ENCODE measurements at places on chromosomes 4 and X.

GRCh38 chr4:123826896-123827295 is 430.3 kb downstream of the SPRY1 start:
- no peak for DNase-seq

DNA sequence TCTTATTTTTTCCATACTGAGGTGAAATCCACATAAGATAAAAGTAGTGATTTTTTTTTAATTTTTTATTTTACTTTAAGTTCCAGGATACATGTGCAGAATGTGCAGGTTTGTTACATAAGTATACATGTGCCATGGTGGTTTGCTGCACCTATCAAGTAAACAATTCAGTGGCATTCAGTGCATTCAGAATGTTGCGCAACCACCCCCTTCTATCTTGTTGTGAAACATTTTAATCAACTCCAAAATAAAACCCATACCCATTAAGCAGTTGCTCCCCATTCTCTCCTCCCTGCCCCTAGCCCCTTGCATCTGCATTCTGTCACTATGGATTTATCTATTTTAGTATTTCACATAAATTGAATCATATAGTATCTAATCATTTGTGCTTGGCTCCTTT is 121.2 kb downstream of the KLHL13 start:
- no peak for DNase-seq

DNA sequence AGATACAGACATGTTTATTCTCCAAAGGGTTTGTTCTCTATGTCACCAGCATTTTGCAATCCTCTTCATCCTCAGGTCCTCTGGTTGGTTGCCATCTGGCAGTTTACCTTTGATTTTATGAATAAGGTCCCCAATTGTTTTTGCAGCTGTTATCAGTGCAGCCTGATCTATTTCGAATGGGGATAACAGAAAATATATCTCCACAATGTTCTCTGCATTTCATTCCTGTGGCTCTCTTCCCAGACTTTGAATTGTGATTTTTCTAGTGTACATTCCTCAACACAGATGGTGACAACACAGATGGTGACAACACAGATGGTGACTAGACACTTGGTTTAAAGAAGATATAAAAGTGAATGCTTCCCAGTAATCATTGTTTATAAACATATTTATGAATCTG is 74.1 kb downstream of the FBXO8 start:
- DNase-seq: no peak

- no peak for DNase-seq
These were observed 176.0 kb downstream of the SMARCA1 start for GRCh38 chrX:129347291-129347690.

GRCh38 chr4:167779864-167780263 is 312.5 kb upstream of the ANXA10 start:
- no peak for DNase-seq

DNA sequence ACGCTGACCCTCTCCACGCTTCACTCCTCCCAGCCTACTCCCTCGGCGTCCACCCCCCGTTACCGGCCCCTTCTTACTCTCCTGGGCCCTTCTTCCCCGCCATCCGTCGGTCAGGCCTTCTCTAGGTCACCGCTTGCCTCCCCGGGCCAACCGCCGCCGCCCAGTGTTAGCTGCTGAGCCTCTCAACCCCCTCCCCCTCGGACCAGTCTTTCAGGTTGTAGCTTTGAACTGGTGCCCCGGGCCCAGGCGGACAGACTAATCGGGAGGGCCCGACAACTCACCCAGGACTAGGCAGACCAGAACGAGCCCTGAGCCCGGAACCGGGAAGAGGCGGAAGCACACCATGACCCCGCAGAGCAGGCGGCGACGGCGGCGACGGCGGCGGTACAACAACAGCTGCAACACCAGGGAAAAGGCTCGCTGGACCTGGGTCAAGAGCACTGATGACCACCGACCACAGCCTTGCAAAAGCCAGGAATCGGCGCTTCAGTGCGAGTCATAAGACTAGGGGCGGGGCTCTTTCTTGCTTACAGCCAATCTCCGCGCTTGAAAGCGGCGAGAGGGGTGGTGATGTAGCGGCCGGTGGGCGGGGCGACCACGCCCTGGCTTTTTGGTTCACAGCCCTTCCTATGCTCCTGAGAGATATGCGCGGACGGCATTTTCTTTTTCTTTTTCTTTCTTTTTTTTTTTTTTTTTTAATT is at the start of gene LAMP2:
Gene LAMP2, minus strand, starts transcription at position 472 of the 701 bp plus-strand sequence. Its CDS starts 127 bp downstream, at position 345.
- peak; percentile 93 for DNase-seq

DNA sequence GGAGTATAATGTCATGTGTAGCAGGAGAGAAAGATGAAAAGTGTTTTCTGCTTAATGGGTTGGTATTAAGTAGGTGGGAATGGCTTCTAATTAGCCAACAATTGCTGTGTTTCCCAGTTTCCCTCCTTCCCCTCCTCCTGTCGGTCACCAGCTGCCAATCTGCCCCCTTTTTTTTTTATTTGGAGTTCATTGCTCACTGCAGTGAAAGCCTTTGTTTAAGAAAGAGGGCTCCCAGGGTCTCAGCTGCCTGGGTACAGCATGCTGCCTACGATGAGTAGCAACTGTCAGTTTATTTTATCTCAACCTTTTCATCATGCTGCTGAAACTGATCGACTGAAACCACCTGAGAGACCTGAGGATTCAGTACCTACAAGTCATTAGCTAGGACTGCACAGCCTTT is 149.0 kb downstream of the POU4F2 start:
- no peak for DNase-seq

DNA sequence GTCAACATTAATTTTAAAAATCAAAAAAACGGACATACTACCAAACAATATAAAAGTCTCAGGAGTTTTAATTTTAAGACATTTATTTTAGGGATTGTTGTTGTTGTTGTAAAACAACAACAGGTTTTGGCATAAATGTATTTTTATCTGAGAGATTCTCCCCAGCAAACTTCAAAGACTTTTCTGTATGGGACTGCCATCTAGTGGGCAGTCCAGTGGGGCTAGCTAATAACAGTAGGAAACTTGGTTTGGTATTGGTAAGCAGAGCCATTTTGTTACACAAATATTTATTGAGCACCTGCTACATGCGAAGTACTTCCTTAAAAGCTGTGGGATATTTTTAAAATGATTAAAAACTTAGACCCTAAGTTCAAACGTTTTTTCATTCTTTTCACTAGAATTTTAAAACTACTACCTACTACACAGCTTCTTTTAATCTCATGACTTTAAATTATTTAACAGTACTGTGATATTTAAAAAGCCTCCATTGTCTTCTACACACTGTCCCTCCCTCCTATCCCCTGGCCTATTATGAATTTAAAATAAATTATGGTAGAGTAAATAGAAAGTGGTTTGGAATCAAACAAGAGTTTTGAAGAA is 1028.4 kb upstream of the INTU start:
- DNase-seq: peak; percentile 5

DNA sequence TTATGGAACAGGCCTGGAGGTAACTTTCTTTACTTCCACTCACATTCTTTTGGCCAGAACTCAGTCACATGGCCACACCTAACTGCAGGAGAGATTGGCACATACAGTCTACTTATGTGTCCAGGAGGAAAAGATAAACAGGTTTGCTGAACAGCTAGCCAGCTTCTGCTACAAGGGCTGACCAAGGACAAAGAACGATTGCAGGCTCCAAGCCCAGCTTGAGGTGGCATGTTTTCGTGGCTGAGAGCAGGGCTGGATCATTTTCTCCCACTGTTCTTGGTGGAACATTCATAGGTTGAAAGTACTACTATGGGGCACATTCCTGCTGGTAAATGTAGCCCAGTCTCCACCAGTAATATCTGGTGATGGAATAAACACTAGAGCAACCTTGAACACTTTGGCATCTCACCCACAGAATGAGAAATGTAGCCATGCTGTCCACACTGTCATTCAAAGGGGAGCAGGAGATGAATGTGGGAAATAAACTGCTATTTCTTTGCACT is 28.2 kb downstream of the NHS start:
- no peak for DNase-seq

GRCh38 chr4:35548921-35549320 is 695.4 kb downstream of the ARAP2 start:
- no peak for DNase-seq

DNA sequence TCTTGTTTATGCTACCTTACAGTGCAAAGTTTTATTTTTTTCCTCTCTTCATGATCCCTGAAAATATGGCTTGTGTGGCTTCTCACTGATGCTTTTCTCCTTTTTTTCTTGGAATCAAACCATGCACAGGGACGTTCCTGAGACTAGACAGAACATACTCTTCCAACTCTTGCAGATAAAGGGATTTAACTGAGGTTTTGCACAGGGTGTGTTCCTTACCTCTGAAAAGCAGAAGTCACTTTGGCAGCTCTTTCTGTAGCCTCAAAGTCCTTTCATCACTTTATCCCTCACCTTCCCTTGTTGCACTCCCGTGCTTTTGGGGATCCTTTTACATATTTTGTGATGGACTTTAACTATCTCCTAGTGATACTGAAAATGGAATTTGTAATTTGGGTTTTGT is 300.1 kb downstream of the SPRY1 start:
- no peak for DNase-seq

Measured in suppressor macrophage treated with lipopolysaccharide for 1 hour (primary cell).